EH (cell line): ENCODE measurements at places on chromosomes 2 and 18.

DNA sequence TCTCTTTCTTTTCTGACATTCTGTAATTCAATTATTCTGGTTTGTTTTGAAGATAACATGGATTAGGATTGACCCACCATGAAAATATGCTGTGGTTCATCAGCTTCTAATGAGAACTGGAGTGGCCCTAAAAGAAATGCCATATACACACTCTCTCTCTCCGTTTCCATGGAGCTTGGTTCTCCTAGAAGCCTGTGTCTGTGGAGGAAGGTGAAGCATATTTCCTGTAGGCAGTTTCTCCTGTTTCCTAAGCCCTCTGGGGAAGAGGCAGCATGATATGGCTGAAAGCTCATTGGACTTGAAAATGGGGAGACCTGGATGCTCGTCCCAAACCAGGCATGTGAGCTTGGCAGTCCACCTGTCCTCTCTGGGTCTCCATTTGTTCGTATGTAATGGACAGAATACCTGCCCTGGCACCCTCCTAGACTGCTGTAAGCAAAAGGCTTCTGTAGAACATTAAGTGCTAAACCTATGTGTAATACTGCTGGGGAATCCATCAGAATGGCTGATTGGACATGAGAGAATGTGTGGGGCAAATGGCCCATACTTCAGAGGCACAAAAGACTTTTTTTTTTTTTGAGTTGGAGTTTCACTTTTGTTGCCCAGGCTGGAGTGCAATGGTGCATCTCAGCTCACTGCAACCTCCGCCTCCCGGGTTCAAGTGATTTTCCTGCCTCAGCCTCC is 75.3 kb upstream of the PPP1CB start:
- DNase-seq = peak; percentile 43

- DNase-seq = peak; percentile 65
These were observed 37.7 kb downstream of the RPIA start for GRCh38 chr2:88729061-88729745.

GRCh38 chr18:10291568-10291981 is 162.9 kb upstream of the APCDD1 start:
- peak; percentile 45 for DNase-seq

DNA sequence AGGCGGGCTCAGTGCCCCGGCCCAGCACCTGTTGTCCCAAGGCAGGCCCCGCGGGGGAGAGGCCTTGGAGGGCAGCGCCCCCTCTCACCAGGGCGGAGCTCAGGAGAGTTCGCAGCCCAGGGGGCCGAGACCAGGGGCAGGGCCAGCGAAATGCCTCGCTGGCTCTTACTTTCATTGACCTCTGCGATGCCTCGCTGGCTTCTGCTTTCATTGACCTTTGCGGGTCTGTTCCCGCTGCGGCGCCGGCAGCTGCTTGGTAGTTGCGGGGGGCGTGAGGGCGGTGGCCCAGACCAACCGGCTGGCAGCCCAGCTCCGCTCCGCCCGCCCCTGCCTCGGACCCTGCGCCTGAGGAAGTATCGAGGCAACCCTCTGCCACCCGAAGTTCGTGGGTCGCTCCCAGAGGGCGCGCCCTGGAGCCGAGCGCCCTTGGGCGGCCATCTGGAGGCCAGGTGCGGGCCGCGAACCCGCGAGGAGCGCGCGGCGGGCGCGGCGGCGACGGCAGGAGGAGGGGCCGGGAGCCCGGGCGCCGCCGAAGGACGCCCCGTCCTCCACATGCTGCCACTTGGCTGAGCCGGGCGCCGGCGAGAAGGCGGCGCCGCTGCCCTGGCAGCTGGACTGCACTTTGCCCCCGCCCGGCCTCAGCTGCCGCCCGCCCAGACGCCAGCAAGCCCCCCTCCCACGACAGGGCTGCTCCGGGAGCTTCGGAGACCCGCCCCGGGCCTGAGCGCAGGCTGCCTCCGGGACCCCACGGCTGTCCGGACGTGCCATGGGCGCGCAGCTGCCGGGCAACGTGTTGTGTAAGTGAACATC is 118.0 kb upstream of the MSTN start:
- peak; percentile 38 for DNase-seq

DNA sequence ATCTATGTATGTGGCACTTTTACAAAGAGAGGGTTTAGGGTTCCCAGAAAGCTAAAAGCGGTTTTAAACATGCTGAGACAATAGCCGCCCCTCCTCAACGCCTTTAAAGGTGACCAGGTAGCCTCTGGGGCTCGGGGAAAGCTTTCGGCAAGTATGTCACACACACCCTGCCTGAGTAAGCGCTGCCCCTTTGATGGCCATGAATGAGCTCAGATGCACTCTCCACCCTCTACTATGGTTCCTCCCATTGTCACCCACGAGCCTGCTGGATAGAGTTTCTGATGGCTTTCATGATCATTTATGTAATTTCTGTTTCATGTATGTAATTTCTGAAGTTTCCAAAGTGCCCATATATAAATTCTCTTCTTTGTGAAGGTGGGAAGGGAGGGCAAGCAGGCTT is 44.1 kb upstream of the GRHL1 start:
- DNase-seq = no peak

- peak; percentile 34 for DNase-seq
These were observed 266.5 kb downstream of the NEDD4L start for GRCh38 chr18:58310517-58310916.

GRCh38 chr2:162058973-162059668 is 14.9 kb downstream of the DPP4 start:
- DNase-seq = peak; percentile 6

- no peak for DNase-seq
These were observed 3.5 kb downstream of the RSAD2 start for GRCh38 chr2:6881046-6881445.

- peak; percentile 83 for DNase-seq
These were observed 31.5 kb upstream of the TMBIM1 start for GRCh38 chr2:218323526-218324472.
